Right kidney (tissue), 9 donors: ENCODE measurements at places on chromosomes 2 and 18.
A peak's percentile ranks its signal among the peaks of the same experiment; 100 is the strongest.

GRCh38 chr2:241334813-241335212 is 19.1 kb downstream of the SEPTIN2 start:
- DNase-seq: no peak

DNA sequence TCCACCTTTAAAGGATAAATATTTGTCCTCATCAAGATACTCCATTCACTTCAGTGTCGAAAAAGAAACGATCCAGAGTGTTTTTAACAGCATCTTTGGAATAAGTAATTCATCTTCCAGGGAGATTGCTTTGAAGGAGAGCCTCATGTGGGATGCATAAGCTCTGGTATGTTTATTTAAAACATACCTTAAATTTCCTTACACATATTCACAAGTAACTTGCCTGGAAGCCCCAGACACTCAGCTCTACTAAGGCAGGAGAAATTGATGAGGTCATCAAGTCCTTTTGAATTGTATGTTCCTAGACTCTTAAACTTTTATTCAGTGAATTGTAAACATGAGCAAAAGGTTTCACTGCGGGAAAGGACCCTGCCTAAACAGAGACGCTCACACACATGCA is 103.0 kb downstream of the CDK15 start:
- DNase-seq: no peak

- DNase-seq: peak; percentile 61
These were observed 5.4 kb upstream of the SALL3 start for GRCh38 chr18:78974115-78974761.

DNA sequence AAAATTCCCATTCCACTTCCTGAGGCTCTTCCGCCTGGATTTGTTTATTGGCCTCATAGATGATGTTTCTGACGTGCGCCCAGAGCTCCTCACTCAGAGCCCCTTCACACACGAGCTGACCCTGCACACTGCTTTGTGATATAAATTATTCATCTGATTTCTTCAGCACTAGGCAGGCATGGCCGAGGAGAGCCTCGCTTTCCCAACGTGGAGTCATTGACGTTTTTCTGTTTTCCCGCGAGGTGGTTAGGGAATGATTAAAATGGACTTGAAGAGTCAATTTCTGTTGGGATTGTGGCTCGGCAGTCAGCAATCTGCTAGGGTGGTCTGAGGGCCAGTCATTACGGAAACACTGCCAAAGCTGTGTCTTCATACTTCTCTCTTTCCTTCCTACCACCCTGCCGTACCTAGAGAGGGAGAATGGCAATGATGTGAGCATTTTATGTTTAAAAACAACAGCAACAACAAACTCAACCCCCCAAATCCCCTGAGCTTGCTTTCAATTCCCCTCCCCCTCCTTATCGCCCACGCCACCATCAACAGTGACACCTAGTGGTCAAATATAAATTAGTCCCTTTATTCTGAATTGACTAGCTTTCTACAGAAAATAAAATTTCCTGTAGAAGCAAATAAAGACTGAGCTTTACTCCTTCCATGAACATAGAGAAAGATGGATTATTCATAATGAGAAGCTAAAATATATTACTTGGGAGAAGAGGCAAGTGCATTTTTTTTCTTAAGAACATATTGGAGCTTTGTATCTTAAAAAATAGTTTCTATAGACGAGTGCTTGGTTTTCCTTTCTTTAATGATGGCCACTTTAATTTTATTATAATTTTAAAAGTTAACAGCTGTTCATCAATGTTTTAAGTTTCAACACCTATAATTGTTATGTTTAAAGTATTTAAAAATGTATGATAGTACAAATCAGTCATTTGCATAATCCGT is 285.1 kb downstream of the MTX2 start:
- DNase-seq: peak; percentile 85

- no peak for DNase-seq
These were observed 118.3 kb upstream of the ALKAL2 start for GRCh38 chr2:406231-406630.

GRCh38 chr2:111162718-111163331 is 42.1 kb downstream of the BCL2L11 start:
- no peak for DNase-seq

DNA sequence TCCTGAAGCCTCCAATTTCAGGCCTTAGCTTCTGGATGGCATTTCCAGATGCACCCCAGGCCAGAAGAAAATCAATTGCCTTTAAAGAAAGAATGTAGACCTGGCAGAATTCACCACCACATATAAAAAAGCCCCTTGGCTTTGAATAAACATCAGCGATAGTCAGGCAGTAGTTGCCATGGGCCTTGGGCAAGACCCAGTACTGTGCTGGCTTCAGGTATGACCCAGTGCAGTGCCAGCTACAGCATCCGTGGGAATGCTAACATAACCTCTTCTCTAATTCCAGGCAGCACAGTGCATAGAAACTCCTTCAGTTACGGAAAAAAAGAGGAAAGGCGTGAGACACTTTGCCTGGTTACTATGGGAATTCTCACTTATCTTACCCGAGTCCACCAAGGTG is 539.6 kb upstream of the LRRTM4 start:
- no peak for DNase-seq
